ENCODE measurements at places on chromosomes 16 and 17.

DNA sequence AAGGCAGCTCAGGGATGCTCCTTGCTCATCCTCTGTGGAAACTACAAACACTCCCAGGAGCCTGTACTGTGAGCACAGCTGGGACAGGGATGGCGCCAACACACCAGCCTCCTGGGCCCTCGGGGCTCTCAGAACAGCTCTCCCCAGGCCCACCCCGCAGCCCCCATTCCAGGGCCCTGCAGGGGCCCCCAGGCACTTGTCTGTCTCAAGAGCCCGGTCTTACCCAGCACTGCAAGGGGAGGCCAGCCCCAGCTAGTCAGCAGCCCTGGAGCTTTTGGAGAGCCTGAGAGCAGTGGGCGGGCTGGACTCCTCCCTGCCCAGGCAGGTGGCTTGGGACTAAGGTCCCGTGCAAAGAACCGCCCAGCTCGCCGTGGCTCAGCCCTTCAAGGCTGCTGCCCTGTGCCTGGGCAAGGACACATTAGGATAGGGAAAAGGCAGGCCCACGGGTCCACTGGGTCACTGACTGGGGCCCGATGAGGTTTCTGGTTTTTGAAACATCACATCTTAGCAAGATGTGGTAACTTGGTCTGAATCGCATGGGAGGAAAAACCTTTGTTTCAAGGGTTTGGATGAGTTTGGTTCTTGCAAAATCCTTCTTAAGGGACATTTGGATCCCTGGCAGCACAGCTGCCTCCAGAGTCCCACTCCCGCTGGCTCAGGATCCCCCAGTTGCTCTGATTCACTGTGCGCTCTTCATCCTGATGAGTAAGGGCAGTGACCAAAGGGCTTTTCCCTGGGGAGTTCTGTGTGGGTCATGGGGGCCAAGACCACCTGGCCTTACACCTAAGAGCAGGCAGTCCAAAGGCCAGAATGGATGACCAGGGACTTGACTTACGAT, 2.8 kb downstream of the DNASE1L2 start:
- no peak for DNase-seq

GRCh38 chr17:32111141-32111771, 31.0 kb upstream of the RHOT1 start:
- DNase-seq = peak; percentile 85

DNA sequence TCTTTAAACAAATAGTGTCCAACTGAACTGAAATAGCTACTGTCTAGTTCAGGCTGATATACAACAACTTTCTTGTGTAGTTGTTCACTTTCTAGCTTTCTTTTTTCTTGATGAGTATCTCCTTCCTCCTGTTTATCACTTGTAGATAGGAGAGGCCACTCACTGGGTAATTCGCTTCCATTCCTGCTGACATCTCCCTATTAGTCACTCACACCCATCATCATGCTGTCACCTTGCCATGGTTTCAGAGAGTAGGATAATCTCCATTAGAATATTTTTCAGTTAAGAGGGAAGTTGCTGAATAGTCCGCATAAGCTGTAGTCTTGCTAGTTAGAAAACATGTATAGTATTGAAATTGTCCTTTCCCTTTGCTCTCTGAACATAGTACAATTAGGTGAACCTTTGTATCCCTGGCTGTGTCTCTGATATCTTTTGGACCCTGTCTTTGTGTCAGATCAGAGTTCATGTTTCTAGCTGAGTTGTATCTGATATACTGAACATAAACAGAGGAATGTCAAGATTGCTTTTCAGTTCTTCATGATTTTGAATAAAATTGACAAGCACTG, 64.4 kb upstream of the RASL10B start:
- DNase-seq = no peak

DNA sequence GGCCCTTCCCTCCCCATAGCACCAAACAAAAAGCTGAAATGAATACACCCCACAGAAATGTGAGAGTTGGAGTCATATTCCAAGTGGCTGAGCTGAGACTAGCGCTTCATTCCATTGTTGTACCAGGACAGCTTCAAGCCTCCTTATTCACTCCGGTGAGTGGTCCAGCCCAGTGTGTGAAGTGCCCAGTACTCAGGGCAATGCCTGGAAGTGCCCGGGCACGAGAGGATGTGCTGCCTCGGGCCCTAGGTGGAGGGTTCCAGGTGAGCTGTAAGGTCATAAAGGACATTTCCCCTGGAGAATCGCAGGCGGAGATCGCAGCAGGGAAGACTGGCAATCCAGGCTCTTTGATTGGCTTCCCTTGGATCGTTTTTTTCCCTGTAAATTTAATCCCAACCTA, 5.4 kb upstream of the CYLD start:
- no peak for DNase-seq

- no peak for DNase-seq
These were observed 10.9 kb downstream of the HDAC5 start for GRCh38 chr17:44112284-44113280.

Data from adipocyte (in vitro differentiated cells).